T-helper 22 cell (primary cell): ENCODE measurements at places on chromosomes 5 and 9.

GRCh38 chr5:54458221-54458620, 2.7 kb downstream of the HSPB3 start:
- DNase-seq, result no peak

- no peak for DNase-seq
Measured at GRCh38 chr5:147411359-147412319, 98.2 kb downstream of the DPYSL3 start.

DNA sequence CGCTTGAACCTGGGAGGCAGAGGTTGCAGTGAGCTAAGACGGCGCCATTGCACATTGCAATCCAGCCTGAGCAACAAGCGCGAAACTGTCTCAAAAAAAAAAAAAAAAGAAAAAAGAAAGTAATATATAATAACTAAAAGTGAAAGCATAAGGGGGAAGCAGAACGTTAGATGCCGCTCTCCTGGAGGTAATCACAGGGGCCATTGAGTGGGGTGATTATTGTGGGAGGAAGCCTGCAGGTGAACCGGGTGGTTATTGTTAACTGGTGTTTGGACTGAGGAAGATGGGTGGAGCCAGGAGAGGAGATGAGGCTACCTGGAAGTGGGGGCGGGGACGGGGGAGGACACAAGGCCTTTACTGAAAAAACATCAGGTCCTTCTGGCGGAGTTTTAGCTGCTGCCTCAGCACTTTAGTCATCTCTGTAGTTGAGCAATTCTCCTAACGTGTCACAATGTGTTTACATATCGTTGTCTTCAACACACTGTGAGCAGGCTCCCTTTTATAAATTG, 5.3 kb upstream of the TJP2 start:
- peak; percentile 4 for DNase-seq

DNA sequence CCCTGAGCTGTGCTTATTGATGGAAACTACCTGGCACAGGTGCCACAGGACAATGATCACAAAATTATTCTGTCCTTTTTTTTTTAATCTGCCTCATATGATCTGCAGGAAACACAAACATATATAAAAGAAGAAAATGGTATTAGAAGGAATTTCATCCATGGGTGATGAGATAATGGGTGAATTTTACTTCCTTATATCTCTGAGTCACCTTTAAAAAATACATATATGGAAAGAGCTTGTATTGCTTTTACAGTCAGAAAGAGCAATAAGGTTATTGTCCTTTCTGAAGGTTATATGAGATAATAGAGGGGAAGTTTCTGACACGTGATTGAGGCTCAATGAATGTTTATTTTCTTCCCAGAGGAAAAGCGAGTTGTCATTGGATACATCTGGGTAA, 31.6 kb downstream of the NEURL1B start:
- no peak for DNase-seq

DNA sequence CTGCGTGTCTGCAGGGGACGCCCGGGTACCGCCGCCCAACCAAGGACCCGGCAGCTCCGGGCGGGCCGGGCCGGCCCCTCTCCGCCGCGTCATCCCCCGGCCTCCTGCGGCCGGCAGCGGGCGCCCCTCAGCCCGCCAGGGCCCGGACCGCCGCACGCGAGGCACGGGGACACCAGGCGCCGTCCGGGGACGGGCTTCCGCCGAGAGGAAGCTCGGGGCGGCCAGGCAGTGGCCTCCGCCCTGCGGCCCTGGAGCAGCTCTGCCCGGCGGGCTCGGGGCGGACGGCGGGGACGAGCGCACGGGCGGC, 373 bp downstream of the FBXW5 start:
- no peak for DNase-seq
